ENCODE measurements at places on chromosomes 12 and 14.

DNA sequence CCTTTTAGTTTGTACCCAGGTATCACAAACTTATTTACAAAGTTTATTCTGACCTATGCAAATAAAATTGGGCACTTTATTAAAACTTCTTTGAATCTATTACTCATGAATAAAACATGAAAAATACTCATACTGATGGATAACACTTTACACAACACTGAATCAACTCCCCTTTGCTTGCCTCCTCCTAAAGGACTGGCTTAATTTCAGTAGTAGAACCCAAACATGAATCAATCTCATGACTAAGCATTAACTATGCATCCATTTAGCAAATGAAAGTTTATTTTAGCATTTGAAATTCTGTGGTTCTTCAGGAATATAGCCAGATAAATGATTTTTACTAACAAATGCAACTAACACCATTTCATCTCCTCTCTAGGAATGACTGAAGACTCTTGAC is 32.4 kb downstream of the DENND5B start:
- DNase-seq = peak; percentile 17

DNA sequence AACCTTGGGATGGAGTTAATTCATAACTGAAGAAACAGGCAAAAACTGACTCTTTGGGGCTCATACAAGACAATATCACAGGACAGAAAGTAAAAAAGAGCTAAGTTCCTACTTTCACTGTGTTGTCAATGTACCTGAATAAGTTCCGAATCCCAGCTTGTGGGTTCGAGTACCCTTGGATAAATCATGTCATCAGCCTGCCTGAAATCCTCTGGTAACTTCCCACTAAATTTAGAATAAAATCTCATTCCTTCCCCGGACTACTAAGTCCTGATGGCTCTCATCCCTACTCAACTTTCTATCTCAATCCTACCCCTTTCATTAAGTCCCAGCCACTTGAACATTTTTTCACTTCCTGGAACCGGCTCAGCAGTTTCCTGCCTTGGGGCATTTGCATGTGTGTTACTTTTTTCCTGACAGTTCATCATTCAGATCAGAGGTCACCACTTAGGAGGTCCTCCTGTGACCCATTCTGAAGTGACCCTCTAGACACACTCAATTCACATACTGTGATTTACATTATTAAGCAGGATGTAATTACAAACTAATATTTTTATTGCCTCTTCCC is 12.7 kb downstream of the ERP29 start:
- DNase-seq = peak; percentile 22

GRCh38 chr12:666766-667308 is 3.6 kb upstream of the NINJ2 start:
- peak; percentile 32 for DNase-seq

DNA sequence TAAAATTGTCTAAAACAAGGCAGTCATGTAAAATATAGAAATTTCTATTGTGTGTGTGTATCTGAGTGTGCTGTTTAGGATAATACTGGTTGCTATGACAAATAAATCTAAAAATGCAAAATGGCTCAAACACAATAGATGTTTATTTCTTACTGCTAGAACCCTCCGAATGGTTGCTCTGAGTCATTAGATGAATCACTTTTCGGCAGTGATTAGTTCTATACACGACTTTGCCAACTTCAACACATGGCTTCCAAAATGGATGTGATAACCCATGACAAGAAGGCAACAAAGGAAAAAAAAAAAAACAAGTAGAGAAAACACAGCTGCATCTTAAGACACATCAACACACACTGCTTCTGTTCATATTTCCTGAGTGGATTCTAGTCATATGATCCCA is 729.2 kb downstream of the AACS start:
- no peak for DNase-seq

GRCh38 chr12:50825372-50825838 is 17.3 kb upstream of the TMPRSS12 start:
- DNase-seq = peak; percentile 44

- DNase-seq = no peak
Observed at GRCh38 chr14:92677087-92677668, 71.2 kb downstream of the LGMN start.

DNA sequence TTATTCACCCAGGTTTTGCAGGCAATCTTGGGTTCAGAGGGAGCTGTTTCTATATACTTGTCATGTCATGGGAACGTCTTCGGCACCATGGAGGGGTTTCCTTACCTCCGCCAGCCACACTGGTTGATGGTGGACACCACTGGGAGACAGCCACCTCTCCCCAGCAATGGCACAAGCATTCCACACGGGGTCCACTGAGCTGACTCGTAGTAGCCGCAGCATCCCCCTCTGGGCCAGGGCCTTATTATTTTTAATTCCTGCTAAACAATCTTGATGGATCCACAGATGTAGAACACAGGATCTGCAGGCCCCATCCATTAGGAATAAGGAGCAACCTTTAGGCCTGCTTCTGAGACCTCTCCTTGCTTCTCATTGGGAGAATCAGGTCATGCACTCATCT is 132.9 kb downstream of the DICER1 start:
- no peak for DNase-seq

- DNase-seq = no peak
Observed at GRCh38 chr12:63802012-63802608, 22.4 kb downstream of the RXYLT1 start.

DNA sequence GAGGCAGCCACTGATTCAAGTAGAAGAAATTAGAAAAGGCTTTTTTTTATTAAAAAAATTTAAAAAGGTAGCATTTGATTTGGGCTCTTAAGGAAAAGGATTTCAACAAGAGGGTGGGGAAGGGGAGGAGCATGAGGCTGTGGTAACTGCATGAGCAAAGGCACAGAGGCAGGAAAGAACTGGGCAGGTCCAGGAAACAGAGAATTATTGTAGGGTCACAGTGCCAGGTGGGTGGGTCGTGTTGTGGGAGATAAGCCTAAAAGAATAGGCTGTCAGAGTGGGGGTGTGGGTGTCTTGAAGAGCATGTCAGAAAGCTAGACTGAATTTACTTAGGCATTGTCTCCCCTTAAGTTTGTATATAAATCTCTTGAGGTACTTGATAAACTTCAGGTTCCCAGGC is 7.8 kb downstream of the LIMA1 start:
- no peak for DNase-seq

- no peak for DNase-seq
Observed at GRCh38 chr14:59273737-59274136, 85.3 kb downstream of the DAAM1 start.

DNA sequence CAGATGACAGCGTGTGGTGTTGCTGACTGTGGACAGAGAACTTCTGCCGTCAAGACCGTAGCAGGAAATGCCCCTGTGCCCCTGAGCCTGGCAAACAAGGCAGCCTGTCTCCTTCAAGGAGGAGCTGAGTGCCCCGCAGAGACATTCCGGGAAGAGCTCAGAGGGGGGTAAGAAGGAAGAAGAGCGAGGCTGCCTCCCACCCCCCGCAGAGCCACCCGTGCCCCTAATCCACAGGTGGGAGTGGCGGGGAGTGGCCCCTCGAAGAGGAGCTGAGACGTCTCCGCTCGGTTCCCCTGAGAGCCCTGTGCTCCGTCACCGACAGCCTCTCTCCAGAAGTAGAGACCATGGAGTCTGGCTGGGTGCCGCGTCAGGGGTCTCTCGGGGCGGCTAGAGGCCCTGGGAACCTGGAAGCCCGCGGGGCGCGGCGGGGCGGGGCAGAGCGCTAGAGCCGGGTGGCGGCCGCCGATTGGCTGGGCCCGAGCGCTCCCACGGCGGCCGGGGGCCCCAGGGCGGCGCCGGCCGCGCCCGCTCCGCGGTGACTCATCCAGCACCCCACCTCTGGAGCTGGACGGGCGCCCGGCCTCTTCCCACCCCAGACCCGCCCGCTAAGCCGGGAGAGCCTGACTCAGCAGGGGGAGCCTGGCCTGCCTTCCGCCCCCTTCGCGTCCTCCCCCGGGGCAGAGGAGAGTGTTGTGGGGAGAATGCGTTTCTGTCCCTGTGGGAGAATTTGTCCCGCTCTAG is 25.2 kb upstream of the KRT78 start:
- DNase-seq = no peak

DNA sequence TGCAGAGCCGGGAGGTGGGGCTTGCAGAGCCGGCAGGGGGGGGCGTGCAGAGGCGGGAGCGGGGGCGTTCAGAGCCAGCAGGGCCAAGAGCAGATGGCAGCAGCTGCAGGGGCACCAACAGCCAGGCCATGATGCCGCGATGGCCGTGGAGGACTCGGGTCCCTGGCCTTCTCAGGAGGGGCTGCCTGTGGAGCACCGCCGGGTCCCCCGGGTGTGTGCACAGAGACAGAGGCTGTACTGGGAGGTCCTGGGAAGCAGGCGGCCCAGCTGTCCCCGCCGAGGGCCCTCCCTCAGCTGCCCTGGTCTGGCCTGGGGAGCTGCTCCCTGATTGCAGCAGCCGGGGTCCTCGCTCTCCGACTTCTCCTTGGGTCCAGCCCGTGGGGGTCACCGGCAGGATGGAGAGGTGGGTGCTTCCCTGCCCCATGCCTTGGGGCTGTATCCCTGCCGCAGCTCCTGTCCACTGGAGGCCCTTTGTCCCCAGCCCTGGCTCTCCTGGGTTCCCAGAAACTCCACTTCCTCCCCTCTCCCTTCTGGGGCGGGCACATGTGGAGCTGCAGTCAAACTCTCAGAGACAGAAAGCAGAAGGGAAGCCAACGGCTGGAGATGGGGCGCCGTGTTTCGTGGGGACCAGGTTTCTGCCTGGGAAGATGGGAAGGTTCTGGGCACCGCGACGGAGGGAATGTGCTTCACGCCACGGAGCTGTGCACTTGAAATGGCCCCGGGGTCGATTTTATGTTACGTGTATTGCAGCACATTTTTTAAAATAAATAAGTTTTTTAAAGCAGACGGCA is 75.8 kb upstream of the GALNT9 start:
- DNase-seq = no peak

DNA sequence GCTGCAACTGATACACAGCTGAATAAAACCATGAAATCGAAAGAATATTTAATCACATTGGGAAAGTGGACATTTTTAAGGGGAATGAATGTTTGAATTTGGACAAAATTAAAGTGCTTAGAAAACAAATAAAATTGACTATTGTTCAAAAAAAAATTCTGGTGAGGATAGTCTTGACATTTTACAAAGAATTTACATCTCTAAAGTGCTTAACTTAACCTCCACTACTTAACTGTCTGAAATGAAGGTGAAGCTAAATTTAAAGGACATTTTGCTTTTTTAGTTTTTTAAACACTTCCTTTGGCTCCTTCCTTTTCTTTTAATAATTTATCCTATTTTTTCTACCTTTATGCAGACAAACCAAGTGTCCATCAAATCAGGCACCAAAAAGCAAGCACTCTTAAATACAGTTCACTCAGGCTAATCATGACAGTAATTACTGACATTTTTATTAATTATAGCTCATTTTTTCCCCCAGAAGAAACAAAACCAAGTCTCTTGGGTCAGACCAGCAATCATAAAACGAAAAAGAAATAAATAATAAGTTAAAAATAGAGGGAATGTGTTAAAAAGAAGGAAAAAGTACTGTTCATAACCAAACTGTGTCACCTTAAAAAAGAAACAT is 5.7 kb upstream of the CCND2 start:
- no peak for DNase-seq

- DNase-seq = peak; percentile 83
Observed at GRCh38 chr12:96425321-96425720, 25.1 kb upstream of the CDK17 start.

- no peak for DNase-seq
Observed at GRCh38 chr12:47407463-47408129, 298.2 kb downstream of the RPAP3 start.

DNA sequence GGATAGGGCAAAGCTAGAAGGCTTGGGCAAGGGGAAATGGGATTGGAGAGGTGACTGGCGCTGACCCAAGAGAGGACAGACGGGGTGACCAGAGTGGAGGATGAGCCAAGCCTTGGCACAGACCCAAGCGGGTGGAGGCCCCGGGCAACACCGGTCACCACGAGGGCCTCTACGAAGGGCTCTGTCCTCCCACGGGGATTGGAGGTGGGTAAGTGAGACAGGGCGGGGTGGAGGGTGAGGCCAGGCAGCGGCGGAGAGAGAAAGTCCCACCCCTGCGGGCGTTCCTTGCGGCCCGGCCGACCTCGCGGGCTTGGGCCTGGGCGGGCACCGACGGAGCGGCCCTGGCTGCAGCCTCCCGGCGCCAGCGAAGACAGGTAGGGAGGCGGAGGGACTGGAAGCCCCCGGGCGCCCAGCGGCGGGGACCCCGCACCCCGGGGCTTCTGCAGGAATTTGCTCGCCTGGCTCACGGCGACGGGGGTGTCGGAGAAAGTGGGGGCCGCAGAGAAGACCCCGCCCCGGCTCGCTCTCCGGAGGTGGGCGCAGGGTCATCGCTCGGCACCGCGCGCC is at the start of gene PAPLN:
Gene PAPLN (plus strand): TSS at position 288 of the 567 bp plus-strand sequence. CDS start 2,273 bp downstream, outside the sequence.
- no peak for DNase-seq

DNA sequence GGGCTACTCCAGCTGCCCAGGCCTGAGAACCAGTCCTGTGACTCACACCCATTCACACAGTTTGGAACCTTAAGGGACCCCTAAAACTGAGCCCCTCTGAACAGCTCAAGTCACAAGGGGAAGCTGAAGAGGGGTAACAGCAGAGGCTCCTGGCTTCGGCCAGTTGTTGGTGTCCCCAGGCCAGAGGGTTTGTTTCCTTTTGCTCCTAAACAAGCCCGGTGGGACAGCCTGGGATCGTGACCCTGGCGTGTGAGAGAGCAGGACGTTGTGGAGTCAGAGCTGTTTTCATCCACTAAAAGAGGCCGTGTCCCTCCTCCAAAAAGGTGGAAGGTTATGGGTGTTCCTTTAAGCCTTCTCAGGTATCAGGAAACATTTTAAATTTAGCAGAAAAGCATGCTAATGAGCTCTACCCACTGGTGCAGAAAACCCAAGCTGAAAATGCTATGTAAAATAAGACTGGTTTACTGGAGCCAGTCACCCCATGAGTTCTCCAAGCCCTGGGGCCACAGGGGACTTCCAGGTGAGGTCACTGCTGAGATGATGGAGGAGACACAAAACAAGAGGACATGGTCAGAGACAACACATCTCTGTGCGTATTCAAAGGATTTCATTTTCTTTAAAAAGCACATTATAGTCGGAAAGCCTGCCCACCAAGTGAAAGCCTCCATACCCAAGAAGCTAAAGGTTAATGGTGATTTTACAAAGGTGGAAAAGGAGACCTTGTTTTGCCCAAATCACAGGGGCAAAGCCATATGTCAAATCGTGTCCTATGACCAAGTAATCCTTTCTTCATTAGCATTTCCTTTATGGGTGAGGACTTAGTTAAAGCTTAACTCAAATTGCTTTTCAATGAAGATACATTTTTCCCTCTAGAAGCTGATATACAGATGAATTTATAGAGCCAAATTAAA is 14.1 kb downstream of the PRKAB1 start:
- DNase-seq = no peak

GRCh38 chr14:91238085-91238484 is 6.4 kb downstream of the GPR68 start:
- no peak for DNase-seq

- DNase-seq = peak; percentile 54
Observed at GRCh38 chr12:12726555-12727093, 9.5 kb downstream of the CDKN1B start.

DNA sequence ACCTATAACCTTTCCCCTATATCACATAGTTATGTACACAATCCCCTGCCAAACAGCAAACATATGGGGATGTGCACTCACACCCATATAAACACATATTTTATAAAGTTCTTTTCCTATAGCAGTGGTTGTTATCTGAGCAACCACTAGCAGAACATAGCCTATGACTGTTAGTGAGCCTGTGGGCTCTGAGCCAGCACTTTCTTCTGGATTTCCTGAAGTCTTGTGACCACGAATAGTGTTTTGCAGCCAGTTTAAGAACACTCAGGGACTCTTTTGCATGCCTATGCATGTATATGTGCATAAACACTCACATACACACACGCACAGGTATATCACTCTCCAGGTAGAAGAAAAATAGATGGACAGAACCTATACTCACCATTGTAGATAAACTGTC is 17.1 kb downstream of the TESPA1 start:
- DNase-seq = peak; percentile 33

GRCh38 chr12:132761032-132761920 is at the start of gene ANKLE2:
Gene ANKLE2, minus strand, starts transcription at chr12:132761832. Its CDS starts 34 bp downstream, at chr12:132761798.
- no peak for DNase-seq

All from foreskin keratinocyte (primary cell).